Activated CD4-positive, alpha-beta T cell treated with anti-CD3 and anti-CD28 coated beads, Interleukin-10, Interleukin-2, amounts not matched to agents 100 ng/mL and 50 ng/mL, durations not matched to agents 16 hours and 8 hours (primary cell): ENCODE measurements at places on chromosomes 3 and 15.
A peak's percentile ranks its signal among the peaks of the same experiment; 100 is the strongest.

DNA sequence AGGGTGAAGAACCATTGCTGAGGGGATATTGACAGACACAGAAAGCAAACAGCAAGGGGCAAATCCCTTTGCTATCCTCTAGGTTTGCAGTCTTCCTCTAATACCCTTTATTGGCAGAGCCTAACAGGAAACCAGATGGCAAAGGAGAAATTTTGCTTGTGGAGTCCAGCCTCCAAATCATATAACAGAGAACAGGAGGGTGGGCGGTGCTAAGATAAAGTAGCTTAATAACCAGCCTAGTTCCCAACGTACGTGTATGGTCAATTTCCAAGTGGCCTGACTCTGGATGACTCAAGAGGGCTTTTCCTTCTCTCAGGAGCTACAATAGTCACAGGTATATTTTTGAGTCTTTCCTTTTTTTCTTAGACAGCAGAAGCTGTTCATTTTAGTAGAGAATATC is 404.5 kb downstream of the PDCD6IP start:
- DNase-seq, result no peak

- no peak for DNase-seq
Measured at GRCh38 chr3:2554656-2555055, 456.0 kb downstream of the CNTN4 start.

DNA sequence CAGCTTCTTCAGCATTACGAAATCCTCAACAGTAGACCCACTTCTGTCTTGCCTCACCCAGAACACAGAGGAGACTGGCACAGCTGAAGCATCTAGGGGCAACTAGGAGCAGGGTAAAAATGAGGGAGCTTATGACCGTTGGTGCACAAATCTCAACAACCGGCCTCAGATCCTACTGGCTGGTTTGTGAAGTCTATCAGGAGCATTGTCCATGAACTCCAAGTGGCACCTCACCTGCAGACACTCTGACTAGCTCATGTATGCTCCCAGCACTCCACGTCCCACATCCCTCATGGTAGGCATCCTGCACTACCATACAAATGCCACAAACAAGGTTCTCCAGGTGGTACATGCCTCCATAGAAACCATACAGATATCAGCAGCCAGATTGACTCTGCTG is 163.1 kb downstream of the TLE3 start:
- DNase-seq, result no peak

- DNase-seq, result no peak
Measured at GRCh38 chr15:100097342-100098127, 244.2 kb downstream of the ADAMTS17 start.

GRCh38 chr3:188389711-188390342 is 235.9 kb downstream of the LPP start:
- DNase-seq, result peak; percentile 64

- no peak for DNase-seq
Measured at GRCh38 chr3:47473391-47473790, 2.4 kb downstream of the SCAP start.

- DNase-seq, result no peak
Measured at GRCh38 chr3:19920401-19921080, 13.5 kb downstream of the EFHB start.

DNA sequence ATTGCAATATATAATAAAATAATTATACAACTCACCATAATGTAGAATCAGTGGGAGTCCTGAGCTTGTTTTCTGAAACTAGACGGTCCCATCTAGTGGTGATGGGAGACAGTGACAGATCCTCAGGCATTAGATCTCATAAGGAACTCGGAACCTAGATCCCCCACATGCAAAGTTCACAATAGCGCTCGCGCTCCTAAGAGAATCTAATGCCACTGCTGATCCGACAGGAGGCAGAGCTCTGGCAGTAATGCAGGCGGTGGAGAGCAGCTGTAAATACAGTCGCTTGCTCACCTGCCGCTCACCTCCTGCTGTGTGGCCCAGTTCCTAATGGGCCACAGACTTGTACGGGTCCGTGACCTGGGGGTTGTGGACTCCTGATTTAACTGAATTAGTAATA is 87.8 kb downstream of the P3H2 start:
- DNase-seq, result no peak
